Islet precursor cell (in vitro differentiated cells): ENCODE measurements at places on chromosomes 5 and 9.
A peak's percentile ranks its signal among the peaks of the same experiment; 100 is the strongest.

DNA sequence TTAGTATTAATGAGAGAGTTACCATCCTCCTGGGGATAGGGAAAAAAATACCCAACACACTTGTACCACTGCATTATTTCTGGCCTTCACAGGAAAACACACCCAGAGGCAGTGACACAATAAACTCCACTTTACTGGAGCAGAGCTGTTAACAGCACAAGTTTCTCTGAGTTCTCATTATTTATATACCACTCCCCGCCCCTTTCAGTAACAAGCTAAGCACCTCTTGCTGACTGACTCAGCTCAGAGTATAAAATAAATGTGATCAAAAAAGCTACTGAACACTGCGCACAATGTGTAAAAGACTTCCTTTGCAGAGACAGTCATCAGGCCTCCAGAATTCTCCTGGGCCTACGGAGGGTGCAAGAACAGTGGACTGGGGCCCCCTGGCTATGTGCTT is 21.6 kb downstream of the KLF9 start:
- DNase-seq: no peak

DNA sequence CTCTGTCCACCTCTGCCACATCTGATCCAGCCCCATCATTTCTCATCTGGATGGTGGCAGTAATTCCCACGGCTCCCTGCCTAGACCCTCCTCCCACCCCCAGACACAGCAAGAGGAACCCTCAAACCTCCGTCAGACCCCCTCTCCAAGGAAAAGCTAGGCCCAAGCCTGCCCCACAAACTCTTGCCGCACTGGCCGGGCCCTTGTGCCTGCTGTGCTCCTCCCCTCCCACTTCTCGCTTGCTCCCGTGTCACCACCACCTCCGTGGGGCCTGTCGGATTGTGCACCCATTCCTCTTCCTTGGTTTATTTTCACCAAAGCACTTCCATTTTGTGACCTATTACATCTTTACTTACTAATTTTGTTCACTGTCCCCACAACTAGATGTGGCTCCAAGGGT is 14.2 kb downstream of the BARX1 start:
- DNase-seq: no peak

GRCh38 chr5:101664071-101664791 is 631.9 kb downstream of the SLCO4C1 start:
- DNase-seq: no peak

DNA sequence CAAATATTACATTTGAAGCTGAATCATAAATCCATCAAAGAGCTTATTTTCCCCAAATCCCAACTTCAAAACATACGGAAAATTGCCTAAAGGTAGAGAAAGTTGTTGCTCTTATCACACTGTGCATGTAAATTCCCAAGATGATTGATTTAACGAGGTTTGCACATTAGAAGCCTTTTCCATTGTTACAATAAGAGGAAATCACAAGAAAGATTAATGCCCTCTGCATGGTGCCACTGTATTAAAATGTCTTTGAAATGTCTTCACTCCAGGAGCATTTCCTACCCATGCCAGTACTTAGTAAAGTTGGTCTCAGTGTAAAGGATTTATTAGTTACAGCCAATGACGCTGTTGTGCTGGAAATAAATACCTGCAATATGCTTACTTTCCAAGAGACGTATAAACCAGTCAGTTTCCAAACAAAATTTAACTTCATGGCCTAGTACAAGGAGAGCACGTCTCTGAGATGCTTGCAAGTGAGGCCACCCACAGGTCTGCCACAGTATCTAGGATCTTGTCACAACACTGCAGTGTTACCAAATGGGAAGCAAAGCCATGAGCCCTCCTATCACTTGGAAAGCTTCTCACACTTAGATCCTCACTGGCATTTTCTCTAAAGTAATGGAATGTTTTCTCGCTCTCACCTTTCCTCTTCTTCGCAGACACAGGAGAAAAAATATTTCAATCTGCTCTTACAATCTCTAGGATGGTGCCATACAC is 112.4 kb downstream of the CETN3 start:
- no peak for DNase-seq

- no peak for DNase-seq
These were observed 18.4 kb downstream of the RNF130 start for GRCh38 chr5:180053061-180053602.

DNA sequence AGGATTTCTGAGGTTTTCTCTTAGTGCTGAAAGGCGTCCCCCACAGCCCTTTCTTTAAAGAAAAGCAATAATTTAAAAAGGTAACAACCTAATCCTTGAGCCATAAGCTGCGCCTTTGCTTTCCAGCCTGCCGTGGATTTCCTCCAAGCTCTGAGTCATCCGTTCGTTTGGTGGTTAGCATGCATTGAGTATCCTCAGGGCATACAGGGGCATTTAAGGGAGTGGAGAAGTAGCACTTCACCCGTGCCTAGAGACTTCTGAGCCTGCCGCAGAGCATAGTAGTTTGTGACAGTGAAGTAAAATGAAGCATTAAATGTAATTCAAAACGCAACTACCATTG is 892 bp upstream of the TNC start:
- peak; percentile 95 for DNase-seq

GRCh38 chr5:66949066-66949465 is 247.5 kb downstream of the CD180 start:
- no peak for DNase-seq

DNA sequence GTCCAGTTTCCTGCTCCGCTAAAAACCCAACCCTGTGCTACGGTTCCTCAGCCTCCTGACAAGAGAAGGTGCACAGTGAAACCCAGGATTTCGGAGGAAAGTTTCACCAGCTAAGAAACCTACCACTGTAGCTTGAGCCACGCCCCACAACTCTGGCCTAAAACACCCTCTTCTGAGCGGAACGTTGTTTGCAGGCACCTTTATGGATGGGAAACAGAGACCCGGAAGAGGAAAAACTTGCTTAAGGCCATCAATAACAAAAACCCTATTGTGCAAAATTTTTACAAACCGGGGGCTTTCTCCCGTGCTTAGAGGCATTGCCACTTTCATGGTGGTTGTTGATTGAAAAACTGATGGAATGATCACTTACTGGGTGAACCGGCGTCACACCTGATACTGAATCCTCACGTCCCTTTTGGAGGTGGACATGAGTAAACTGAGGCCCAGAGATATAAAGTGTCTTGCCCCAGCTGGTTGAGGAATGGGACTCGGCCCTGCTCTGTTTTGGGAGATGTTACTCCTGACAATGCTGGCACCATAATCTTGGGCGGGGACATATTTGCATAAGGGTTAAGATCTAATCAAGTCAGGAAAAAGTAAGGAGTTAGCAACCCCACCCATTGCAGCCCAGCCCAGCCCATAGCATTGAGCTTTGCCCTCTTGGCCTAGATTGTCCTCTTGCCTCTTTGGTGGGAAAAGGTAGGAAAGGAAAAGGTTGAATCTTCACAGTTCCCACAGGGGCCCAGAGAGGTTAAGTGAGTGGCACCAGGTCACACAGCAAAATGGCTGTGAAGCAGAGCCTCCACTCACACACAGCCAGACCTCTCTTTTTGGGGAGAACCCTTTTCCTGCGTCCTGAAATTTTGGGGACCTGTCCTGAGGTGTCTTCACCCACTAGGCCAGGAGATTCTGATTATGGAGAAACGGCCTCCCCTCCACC is 23.2 kb upstream of the PTGS1 start:
- no peak for DNase-seq

DNA sequence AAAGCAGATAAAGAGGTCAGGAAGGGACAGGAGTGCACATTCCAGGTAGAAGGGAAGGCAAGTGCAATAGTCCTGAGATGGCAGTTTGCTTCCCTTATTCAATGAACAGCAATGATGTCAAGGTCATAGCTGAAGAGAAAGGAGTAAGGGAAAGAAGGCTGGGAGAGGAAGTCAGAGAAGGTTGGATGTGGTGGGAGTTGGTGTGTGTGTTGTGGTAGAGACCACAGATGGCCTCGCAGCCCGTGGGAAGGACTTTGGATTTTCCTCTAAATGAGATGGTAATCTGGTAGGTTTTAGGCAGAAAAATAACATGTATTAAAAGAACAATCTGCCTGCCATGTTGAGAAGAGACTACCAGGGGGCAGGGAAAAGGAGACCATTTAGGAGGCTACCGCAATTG is 25.1 kb upstream of the LPAR1 start:
- DNase-seq: no peak

DNA sequence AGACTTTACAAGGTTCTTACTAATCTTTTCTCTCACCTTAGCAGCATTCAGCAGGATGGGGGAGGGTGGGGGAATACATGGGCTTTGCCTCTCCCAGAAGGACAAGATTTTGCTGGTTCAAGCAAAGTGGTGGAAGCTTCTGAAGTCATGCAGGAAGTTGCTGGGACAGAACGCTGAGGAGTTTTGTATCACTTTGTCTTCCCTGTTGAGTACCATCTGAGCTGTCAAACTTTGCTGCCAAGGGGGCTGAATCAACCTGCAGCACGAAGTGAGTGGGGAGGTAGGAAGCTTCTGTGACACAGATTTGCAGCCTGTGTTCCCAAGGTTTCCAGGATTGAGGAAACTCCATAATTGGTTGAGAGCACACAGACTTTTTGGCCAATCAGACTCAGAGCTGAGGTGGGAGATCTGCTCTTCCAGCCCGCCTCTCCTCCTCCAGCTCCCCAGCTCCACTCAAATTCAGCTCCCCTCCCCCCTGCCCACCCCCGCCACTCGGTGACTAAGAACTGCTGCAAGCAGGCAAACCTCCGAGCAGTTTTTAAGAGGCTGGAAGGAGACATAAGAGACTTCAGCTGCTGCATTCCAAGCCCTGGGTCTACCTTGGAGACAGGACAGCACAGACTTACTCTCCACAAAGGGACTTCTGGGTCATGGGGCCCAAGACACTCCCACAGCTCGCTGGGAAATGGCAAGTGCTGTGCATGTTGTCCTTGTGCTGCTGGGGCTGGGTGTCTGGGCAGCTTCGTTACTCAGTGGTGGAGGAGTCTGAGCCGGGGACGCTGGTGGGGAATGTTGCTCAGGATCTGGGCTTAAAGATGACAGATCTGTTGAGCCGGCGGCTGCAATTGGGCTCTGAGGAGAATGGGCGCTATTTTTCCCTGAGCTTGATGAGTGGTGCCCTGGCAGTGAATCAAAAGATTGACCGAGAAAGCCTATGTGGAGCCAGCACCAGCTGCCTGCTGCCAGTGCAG is at the start of gene PCDHGC5:
Gene PCDHGC5, plus strand, starts transcription at position 491 of the 971 bp plus-strand sequence. Its CDS starts 160 bp downstream, at position 651.
- peak; percentile 88 for DNase-seq
